ENCODE measurements at places on chromosomes 12 and 14. TPM values are rescaled to one million over a fixed set of nuclear protein-coding genes. Genes with fewer than 3 reads are reported as not detected.

DNA sequence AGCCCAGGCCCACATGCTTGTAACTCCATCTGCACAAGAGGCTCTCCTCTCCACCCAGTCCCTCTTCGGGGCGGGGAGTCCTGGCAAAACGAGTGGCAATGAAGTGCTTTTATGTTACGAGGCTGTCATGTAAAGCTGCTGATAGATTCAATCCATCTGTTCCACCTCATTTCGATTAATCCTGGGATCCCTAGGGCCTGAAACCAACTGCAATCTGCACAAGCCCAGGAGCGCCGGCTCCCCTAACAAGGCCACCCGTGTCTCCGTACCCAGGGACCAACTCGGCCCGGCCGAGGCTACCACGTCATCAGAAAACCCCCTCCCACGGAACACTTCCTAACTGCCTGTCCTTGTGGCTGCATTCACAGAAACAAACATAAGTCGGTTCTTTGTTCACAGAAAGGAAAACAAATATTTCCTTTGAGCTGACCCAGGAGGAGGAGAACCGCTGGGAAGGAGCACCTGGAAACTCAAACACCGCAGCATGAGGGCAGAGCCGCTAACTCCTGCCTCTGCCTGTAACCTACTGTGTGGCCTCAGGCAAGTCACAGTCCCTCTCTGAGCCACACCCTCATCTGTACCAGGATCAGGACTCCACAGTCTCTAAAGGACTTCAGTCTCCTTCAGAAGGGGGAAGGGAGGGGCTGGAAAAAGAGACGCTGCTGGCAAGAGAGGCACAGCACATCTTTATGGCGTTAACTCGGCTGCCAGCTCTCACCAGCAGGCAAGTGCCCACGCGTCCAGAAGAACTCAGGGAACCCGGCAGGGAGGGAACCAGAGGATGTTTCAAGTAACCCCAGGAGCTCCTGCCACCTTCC, 47.8 kb downstream of the CCDC88C start:
- no peak overlapping the region for H3K4me3 ChIP-seq
- H3K36me3 ChIP-seq: no peaks in the 10 kb centered on the region
- H3K27me3 ChIP-seq: no peaks in the 10 kb centered on the region
- no peak for DNase-seq
- peak overlapping the region; percentile 27 for H3K27ac ChIP-seq

DNA sequence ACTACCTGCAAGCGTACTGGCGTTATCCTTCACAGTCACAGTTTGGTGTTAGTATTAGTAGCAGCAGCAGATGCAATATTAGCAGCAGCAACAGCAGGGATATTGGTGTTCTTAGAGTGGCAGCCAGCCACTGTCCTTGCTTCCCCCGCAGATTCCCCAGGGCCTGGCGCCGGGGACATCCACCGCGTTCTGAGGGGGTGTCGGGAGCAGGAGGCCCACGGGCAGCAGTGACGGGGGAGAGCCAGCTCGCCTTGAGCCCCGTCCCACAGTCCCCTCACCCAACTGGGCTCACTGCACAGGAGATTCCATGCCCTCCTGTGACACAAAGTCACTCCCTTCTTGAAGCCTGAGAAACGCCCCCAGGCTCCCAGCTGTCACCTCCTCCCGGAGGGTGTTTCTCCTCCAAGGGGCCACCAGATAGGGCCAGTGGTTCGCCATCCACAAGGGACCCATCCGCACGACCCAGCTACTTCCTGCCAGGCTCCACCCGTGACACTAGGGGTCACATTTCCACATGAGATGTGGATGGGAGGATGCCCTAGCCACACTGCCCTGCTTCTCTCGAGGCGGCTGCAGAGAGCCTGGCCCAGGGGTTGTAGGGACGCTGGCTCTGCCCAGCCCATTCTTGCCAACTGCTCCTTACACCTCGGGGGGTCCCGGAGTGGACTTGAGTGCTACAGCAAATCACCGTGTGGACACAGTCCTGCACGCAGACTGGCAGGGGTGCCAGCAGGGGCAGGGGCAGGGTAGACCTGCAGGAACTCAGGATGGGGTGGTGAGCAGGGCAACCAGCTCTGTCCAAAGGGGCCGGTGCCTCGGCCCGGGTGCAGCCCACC, 123.1 kb downstream of the PIWIL1 start:
- no peaks in the 10 kb centered on the region for H3K27me3 ChIP-seq
- H3K4me3 ChIP-seq: no peak overlapping the region
- no peaks in the 10 kb centered on the region for H3K4me1 ChIP-seq
- no peaks in the 10 kb centered on the region for H3K36me3 ChIP-seq
- no peak overlapping the region for H3K27ac ChIP-seq

- no peaks in the 10 kb centered on the region for H3K27me3 ChIP-seq
- H3K27ac ChIP-seq: no peak overlapping the region
- H3K4me1 ChIP-seq: peaks cover 4% of the 10 kb centered on the region
- H3K36me3 ChIP-seq: no peaks in the 10 kb centered on the region
- DNase-seq: no peak
- H3K4me3 ChIP-seq: no peak overlapping the region
Observed at GRCh38 chr14:100887728-100888335, 15.7 kb downstream of the RTL1 start.

GRCh38 chr14:95341564-95341963, 21.9 kb upstream of the CLMN start:
- H3K27ac ChIP-seq: peak overlapping the region; percentile 90
- H3K4me1 ChIP-seq: peaks cover 20% of the 10 kb centered on the region
- DNase-seq: peak; percentile 76
- no peaks in the 10 kb centered on the region for H3K27me3 ChIP-seq

- H3K27me3 ChIP-seq: no peaks in the 10 kb centered on the region
- H3K36me3 ChIP-seq: no peaks in the 10 kb centered on the region
- no peaks in the 10 kb centered on the region for H3K4me1 ChIP-seq
- no peak for DNase-seq
- H3K27ac ChIP-seq: no peak overlapping the region
Observed at GRCh38 chr14:93064411-93065271, 51.1 kb downstream of the ITPK1 start.

- H3K4me3 ChIP-seq: no peak overlapping the region
- no peaks in the 10 kb centered on the region for H3K36me3 ChIP-seq
- H3K27me3 ChIP-seq: no peaks in the 10 kb centered on the region
- H3K27ac ChIP-seq: no peak overlapping the region
- no peaks in the 10 kb centered on the region for H3K4me1 ChIP-seq
- DNase-seq: no peak
Observed at GRCh38 chr12:85138833-85139232, 102.7 kb downstream of the LRRIQ1 start.

GRCh38 chr12:51949342-51950030, 2.0 kb upstream of the ACVR1B start:
- no peak overlapping the region for H3K27ac ChIP-seq
- H3K4me1 ChIP-seq: peaks cover 13% of the 10 kb centered on the region
- no peak overlapping the region for H3K4me3 ChIP-seq
- no peak for DNase-seq
- no peaks in the 10 kb centered on the region for H3K27me3 ChIP-seq

- H3K27ac ChIP-seq: peak overlapping the region; percentile 72
- H3K36me3 ChIP-seq: no peaks in the 10 kb centered on the region
- H3K27me3 ChIP-seq: no peaks in the 10 kb centered on the region
- H3K4me3 ChIP-seq: no peak overlapping the region
- DNase-seq: peak; percentile 84
Observed at GRCh38 chr12:95608252-95609033, 57.2 kb upstream of the USP44 start.

DNA sequence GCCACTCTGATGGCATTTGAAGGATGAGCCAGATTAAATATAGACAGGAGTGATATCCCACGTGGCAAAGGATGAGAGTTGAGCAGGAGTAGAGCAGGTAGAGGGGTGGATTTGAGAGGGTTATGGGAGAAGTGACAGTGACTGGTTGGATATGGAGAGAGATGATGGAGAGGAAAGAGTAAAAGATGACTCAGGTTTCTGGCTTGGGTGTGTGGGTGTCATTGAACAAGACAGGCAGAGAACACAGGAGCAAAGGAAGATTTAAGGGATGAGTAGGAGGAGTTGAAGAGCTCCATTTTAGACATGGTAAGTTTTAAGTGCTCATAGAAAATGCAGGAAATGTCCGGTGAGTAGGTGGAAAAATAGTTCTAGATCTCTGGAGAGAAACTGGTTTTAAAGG, 136.9 kb downstream of the EGLN3 start:
- peaks cover 7% of the 10 kb centered on the region for H3K27me3 ChIP-seq
- H3K27ac ChIP-seq: no peak overlapping the region
- no peaks in the 10 kb centered on the region for H3K4me1 ChIP-seq
- no peak for DNase-seq
- H3K36me3 ChIP-seq: no peaks in the 10 kb centered on the region

DNA sequence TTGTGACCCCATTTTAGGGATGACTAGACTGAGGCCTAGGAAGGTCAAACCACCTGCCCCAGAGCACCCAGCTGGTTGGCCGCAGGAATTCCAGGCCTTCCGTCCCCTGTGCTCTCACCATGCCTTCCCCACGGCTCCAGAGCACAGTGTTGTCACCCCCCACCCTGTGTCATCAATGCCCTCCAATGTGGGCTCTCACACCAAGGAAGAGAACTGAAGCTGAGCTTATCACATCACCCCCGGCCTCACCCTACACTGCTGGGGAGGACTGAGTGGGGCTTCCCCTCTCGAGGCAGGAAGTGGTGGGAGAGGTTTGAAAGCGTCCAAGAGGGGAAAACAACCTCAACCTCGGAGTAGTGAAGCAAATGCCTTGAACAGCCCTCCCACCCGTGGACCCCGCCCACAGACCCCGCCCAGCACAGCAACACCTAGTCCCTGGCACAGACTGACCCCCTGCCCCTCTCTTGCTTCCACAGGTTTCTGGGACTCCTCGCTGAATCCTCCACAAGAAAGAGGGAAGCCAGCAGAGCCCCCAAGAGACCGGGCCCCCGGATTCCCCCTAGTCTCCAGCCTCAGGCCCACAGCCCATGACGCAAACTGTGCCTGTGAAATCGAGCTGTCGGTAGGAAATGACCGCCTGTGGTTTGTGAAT, 97.2 kb downstream of the LGMN start:
- no peak overlapping the region for H3K4me3 ChIP-seq
- DNase-seq: no peak
- H3K27ac ChIP-seq: no peak overlapping the region
- H3K4me1 ChIP-seq: no peaks in the 10 kb centered on the region

DNA sequence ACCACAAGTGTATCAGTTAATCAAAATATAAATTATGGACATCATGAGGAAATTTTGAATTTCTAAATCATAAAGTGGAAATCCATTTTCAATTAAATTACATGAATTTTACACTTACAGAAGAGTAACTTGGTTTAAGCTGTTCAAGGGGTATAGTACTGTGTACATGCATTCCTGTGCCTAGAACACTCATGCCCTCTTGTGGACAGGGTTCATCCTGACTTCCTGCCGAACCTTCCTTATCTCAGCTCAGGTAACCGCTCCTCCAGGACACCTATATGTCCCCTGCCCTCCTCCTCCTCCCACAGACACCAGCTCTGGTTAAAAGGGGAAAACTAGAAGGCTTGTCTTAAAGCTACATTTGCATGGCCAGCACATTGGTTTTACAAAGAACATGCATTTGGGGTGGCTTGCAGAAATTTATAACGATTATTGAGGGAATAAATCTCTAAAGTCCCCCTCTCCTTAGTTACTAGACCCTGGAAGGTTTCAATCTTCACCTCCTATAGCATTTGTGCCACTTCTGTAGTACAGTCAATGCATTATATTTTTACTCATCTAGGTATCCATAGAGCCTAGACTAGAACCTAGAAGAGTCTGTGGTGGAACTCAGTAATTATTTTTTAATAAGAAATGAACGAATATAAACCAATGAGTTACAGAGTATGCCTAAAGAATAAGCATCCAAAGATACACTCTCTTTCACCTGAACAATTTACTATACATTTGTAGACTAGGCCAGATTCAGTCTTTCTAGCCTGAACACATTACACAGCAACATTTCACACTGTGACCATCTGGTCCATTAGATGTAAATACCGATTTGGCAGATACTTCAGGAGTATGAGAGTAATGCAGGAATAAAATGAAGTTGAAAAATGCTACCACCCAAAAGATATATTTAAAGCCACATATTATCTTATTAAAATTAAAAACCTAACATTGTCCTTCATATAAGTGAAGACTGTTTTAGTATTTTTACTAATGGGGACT, 345.6 kb downstream of the PAWR start:
- H3K27ac ChIP-seq: no peak overlapping the region
- H3K27me3 ChIP-seq: no peaks in the 10 kb centered on the region

GRCh38 chr12:82635263-82635662, 51.4 kb upstream of the TMTC2 start:
- H3K36me3 ChIP-seq: no peaks in the 10 kb centered on the region
- no peaks in the 10 kb centered on the region for H3K4me1 ChIP-seq

GRCh38 chr12:48943221-48943620, 14.1 kb downstream of the ARF3 start:
- H3K4me3 ChIP-seq: no peak overlapping the region
- no peak for DNase-seq
- H3K27ac ChIP-seq: no peak overlapping the region
- no peaks in the 10 kb centered on the region for H3K36me3 ChIP-seq

DNA sequence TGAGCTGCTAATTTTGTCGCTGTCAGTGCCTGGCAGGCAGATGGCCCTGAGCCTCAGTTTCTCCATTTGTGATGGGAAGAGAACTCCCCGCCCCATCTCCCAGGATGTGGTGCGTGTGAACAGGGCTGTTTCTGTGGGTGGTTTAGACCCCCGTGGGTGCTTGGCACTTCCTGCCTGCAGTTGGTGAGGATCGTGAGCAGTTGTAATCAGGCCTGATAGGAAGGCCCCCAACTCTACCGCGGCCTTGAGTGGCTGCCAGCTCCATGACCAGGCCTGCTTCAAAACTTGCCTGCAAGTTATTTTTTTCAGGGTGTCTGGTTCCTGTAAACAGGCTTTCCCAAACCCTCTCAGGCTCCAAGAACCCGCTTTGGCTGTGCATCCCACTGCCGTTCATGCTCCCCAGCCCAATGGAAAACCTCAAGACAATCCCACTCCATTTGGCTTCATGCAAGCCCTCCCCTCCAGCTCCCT, 138.4 kb downstream of the ZFP36L1 start:
- peaks cover 7% of the 10 kb centered on the region for H3K4me1 ChIP-seq
- no peak for DNase-seq
- no peaks in the 10 kb centered on the region for H3K36me3 ChIP-seq
- no peak overlapping the region for H3K4me3 ChIP-seq
- peak overlapping the region; percentile 55 for H3K27ac ChIP-seq
- no peaks in the 10 kb centered on the region for H3K27me3 ChIP-seq

GRCh38 chr12:88946372-88946997, 366.2 kb upstream of the KITLG start:
- H3K4me3 ChIP-seq: no peak overlapping the region
- no peak for DNase-seq
- no peaks in the 10 kb centered on the region for H3K36me3 ChIP-seq
- no peak overlapping the region for H3K27ac ChIP-seq

MBD6 gene
- total RNA-seq: 48.1 TPM

ACSM4 gene
- total RNA-seq: not detected

KRT1 gene
- total RNA-seq: 0.41 TPM

SRRM4 gene
- not detected for total RNA-seq

BATF gene
- 0.58 TPM for total RNA-seq
